ENCODE measurements at places on chromosomes 16 and 17.

DNA sequence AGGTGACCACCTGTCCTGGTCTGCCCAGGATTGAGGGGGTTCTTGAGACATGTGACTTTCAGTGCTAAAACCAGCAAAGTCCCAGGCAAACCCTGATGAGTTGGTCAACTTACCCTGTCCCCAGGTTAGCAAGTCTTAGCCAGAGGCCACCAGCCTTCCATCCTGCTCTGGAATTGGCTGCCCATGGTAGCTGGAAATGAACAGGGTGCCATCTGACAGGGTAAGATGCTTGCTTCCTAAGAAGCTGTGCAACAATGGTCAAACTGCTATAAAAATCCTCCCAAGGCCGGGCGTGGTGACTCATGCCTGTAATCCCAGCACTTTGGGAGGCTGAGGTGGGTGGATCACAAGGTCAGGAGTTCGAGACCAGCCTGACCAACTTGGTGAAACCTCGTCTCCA lies 22.8 kb upstream of the MTMR4 start:
- DNase-seq: no peak

- DNase-seq: no peak
Measured at GRCh38 chr16:87692176-87692575, 73.6 kb downstream of the KLHDC4 start.

GRCh38 chr16:4075534-4075933 lies 40.7 kb downstream of the ADCY9 start:
- no peak for DNase-seq

GRCh38 chr16:23222929-23223328 lies 40.4 kb downstream of the SCNN1G start:
- DNase-seq: no peak

DNA sequence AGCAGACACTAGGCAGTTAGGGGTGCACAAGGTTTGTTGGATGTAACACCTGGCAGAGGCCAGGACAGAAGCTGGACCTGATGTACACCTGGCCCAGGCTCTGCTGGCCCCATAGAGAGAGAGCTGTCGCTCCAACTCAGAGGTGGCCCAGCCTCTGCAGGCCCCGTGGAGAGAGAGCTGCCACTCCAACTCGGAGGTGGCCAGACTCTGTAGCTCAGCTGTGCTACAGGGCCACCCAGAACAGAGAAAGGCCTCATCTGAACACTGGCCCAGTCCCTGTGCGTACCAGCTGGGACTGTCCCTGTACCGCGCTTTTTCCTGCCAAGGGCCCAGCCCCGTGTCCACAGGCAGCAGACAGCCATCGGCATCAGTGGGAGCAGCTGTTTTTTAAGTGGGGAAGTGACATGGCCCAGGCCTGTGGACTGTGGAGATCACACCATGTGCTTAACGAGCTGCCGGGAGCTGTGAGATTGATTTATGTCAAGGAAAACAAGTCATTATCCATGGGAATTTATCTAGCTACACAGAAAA lies 176.4 kb upstream of the CHMP6 start:
- DNase-seq: no peak
